ENCODE measurements at places on chromosomes 6 and 20. TPM values are rescaled to one million over a fixed set of nuclear protein-coding genes. Genes with fewer than 3 reads are reported as not detected.

- H3K4me1 ChIP-seq: peaks cover 53% of the 10 kb centered on the region
- peak overlapping the region; percentile 99 for H3K27ac ChIP-seq
- no peaks in the 10 kb centered on the region for H3K27me3 ChIP-seq
- peaks cover 72% of the 10 kb centered on the region for H3K36me3 ChIP-seq
These were observed 3.4 kb downstream of the SNX5 start for GRCh38 chr20:17965042-17965697.

The ZC3H12D gene
- total RNA-seq: 129 TPM

DNA sequence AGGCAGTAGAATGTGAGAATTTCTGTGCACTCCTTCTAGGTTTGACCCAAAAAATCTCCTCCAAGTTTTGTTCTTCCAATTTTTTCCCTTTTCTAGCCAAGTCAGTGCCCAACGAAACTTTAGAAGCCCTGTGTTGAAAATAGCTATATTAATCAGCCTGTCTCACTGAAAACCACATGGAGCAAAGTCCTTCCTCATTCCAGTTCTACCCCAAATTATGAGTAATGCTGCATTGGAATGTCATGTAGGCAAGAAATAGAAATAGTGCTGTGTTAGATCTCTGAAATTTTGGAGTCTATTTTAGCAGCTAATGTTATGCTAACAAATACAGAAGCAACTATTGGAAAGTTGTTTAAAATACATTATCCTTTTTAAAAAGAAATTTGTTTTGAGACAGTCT, 725.5 kb downstream of the TBC1D32 start:
- no peak for DNase-seq
- H3K36me3 ChIP-seq: no peaks in the 10 kb centered on the region
- no peak overlapping the region for H3K4me3 ChIP-seq
- no peak overlapping the region for H3K27ac ChIP-seq

- no peak for DNase-seq
- no peak within 1 kb of the TSS for H3K27ac ChIP-seq
- peak within 1 kb of the TSS; percentile 60 for H3K4me3 ChIP-seq
- H3K36me3 ChIP-seq: no peaks in the 10 kb centered on the region
These were observed at the start of gene CALHM6 for GRCh38 chr6:116461331-116461931. TSS of gene CALHM6 (plus strand) at chr6:116461375. CDS start at chr6:116461930, 555 bp downstream.

DNA sequence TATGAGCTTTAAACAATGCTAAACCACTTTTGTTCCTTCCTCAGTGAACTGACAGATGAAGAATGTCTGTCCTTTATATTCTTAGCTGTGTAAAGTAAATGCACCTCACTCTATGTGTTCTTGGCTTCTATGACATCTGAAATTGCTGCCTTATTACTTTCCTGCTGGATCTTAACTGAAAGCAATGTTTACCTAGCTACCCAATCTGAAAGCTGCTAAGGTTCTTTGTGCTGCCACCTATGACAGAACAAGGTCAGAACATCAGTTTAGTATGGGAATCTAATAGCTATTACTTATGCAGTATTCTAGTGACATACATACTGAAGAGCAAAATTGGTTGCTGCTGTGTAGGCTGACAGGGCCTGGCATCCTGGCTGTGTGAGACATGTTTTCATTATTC, 444.1 kb downstream of the KHDRBS2 start:
- no peak overlapping the region for H3K4me3 ChIP-seq
- no peaks in the 10 kb centered on the region for H3K4me1 ChIP-seq
- no peaks in the 10 kb centered on the region for H3K36me3 ChIP-seq
- no peak for DNase-seq

GRCh38 chr20:62066339-62066982, 780 bp upstream of the TAF4 start:
- no peaks in the 10 kb centered on the region for H3K27me3 ChIP-seq
- H3K27ac ChIP-seq: peak overlapping the region; percentile 71
- peaks cover 5% of the 10 kb centered on the region for H3K36me3 ChIP-seq
- H3K4me3 ChIP-seq: peak overlapping the region; percentile 74
- peak; percentile 60 for DNase-seq

DNA sequence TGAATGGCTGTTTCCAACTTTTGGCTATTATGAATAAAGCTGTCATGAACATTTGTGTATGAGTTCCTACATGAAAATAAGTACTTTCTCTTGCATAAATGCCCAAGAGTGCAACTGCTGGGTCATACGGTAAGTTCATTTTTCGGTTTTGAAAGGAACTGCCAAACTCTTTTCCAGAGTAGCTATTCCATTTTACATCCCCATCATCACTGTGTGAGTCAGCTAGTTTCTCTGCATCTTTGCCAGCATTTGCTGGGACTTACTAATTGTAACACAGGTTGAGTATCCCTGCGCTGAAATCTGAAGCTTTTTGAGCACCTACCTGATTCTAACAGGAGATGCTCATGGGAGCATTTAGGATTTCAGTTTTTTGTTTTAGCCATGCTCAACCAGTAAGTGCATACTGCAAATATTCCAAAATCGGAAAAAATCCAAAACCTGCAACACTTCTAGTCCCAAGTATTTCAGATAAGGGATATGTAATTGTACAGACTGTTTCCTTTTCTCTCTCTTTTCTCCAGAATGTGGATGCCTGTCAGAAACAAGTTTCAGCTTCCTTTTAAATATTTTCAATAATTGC, 118.4 kb downstream of the DTNBP1 start:
- DNase-seq: no peak
- no peak overlapping the region for H3K27ac ChIP-seq
- peaks cover 2% of the 10 kb centered on the region for H3K4me1 ChIP-seq
- H3K36me3 ChIP-seq: peaks cover 11% of the 10 kb centered on the region

- peaks cover 2% of the 10 kb centered on the region for H3K27me3 ChIP-seq
- no peak overlapping the region for H3K27ac ChIP-seq
- H3K36me3 ChIP-seq: no peaks in the 10 kb centered on the region
- DNase-seq: no peak
These were observed 222.3 kb downstream of the IBTK start for GRCh38 chr6:82025271-82025670.

The COL21A1 gene
- total RNA-seq: not detected

- peaks cover 11% of the 10 kb centered on the region for H3K27me3 ChIP-seq
- H3K4me1 ChIP-seq: peaks cover 9% of the 10 kb centered on the region
- no peak for DNase-seq
- H3K4me3 ChIP-seq: no peak overlapping the region
- H3K36me3 ChIP-seq: no peaks in the 10 kb centered on the region
These were observed 98.8 kb downstream of the SASH1 start for GRCh38 chr6:148441454-148441911.

DNA sequence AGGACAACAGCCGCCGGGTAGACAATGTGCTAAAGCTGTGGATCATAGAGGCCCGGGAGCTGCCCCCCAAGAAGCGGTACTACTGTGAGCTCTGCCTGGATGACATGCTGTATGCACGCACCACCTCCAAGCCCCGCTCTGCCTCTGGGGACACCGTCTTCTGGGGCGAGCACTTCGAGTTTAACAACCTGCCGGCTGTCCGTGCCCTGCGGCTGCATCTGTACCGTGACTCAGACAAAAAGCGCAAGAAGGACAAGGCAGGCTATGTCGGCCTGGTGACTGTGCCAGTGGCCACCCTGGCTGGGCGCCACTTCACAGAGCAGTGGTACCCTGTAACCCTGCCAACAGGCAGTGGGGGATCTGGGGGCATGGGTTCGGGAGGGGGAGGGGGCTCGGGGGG, 16.7 kb upstream of the ZBTB9 start:
- H3K27ac ChIP-seq: no peak overlapping the region
- no peak overlapping the region for H3K4me3 ChIP-seq
- H3K27me3 ChIP-seq: no peaks in the 10 kb centered on the region
- H3K36me3 ChIP-seq: peaks cover 21% of the 10 kb centered on the region

DNA sequence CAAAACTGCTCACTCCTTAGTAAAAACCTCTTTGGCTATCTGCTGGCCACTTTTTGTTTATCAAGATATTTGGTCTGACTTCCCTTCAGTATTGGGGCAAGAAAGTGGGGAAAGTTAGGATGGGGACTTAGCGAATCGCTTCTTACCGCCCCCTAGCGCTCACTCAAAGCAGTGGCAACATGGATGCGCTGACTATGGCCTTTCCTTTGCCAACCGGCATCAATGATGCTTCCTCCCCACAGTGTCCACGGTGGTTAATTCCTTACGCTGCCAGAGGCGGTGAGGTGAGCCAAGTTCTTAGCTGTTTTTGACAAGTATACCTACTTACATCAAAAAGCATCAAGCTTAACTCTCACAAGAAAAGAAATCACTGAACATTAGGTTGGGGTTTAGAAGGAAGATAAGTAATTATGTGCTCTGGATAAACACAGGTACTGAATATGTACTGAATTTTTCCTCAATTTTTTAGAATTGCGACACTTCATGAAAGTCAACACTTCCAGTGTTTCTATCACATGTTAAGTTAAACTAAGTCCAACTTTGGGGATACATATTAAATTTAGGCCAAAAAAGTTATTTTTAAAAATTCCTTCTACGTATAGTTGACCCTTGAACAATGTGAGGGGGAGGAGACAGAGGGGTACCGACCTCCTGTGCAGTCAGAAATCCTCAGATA, 86.7 kb downstream of the GMDS start:
- no peak overlapping the region for H3K27ac ChIP-seq
- H3K36me3 ChIP-seq: no peaks in the 10 kb centered on the region
- peaks cover 37% of the 10 kb centered on the region for H3K4me1 ChIP-seq
- H3K27me3 ChIP-seq: no peaks in the 10 kb centered on the region
- no peak overlapping the region for H3K4me3 ChIP-seq

GRCh38 chr6:75612434-75612833, 10.8 kb downstream of the SENP6 start:
- H3K4me1 ChIP-seq: peaks cover 82% of the 10 kb centered on the region
- H3K36me3 ChIP-seq: peaks cover 2% of the 10 kb centered on the region
- peak overlapping the region; percentile 63 for H3K27ac ChIP-seq
- H3K27me3 ChIP-seq: no peaks in the 10 kb centered on the region
- H3K4me3 ChIP-seq: peak overlapping the region; percentile 10

The OTOR gene
- total RNA-seq: not detected

The CAGE1 gene
- total RNA-seq: 0.12 TPM

- H3K4me1 ChIP-seq: peaks cover 3% of the 10 kb centered on the region
- DNase-seq: no peak
- H3K27ac ChIP-seq: no peak overlapping the region
- peaks cover 4% of the 10 kb centered on the region for H3K27me3 ChIP-seq
These were observed 72.9 kb downstream of the SLC22A3 start for GRCh38 chr6:160420969-160421556.

The HFE gene
- total RNA-seq: 1.0 TPM

The FOXQ1 gene
- not detected for total RNA-seq

The RAD21L1 gene
- total RNA-seq: not detected

The DLL1 gene
- total RNA-seq: 0.41 TPM

DNA sequence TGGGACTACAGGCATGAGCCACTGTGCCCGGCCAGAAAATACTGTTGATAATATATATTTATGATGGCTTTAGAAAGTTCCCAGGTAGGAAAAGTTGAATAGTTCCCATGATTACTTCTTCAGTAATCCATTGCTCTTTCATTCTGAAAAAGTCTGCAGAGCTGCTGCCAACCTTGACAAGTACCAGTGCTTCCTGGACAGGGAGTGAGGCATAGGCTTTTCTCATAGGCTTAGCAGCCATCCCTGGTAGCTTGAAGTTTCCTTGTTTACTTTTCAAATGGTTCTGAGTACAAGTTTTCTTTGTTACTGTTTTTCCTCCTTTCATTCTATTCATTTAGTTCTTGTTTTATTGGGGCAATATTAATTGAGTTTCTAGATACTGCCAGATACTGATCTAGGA, 7.8 kb downstream of the RWDD1 start:
- H3K36me3 ChIP-seq: peaks cover 38% of the 10 kb centered on the region
- no peaks in the 10 kb centered on the region for H3K27me3 ChIP-seq

All from activated CD4-positive, alpha-beta memory T cell treated with anti-CD3 and anti-CD28 coated beads for 36 hours (primary cell).